HT-29 (cell line): ENCODE measurements at places on chromosomes 3 and 15. TPM values are rescaled to one million over a fixed set of nuclear protein-coding genes. Genes with fewer than 3 reads are reported as not detected.

The FRMD5 gene
- total RNA-seq: 4.3 and 5.8 TPM in 2 replicates

The RARB gene
- total RNA-seq: not detected in 2 replicates

The IQCF5 gene
- total RNA-seq: not detected in 2 replicates

The BOC gene
- total RNA-seq: not detected in 2 replicates

The FOXB1 gene
- total RNA-seq: 0.05 TPM in 1 of 2 replicates, not detected in the other

The KLF15 gene
- total RNA-seq: 8.2 and 12.8 TPM in 2 replicates

The RNU5B-1 gene
- total RNA-seq: not detected in 2 replicates

The SLC49A4 gene
- total RNA-seq: 9.9 and 13.8 TPM in 2 replicates

The AGBL1 gene
- total RNA-seq: not detected in 2 replicates

The PP2D1 gene
- total RNA-seq: not detected in 2 replicates

The FAM227B gene
- total RNA-seq: 0.18 TPM in 1 of 2 replicates, not detected in the other

The CFAP100 gene
- total RNA-seq: 0.64 and 2.3 TPM in 2 replicates

The MINAR1 gene
- 0.25 and 0.42 TPM in 2 replicates for total RNA-seq

The KBTBD13 gene
- total RNA-seq: not detected in 2 replicates

The CAND2 gene
- total RNA-seq: not detected in 2 replicates

The SMAD6 gene
- total RNA-seq: 101 and 123 TPM in 2 replicates

The EIF2B5 gene
- total RNA-seq: 36.2 and 44.8 TPM in 2 replicates

The SLCO2A1 gene
- total RNA-seq: not detected in 2 replicates

The ADGRG7 gene
- total RNA-seq: 0.08 and 0.13 TPM in 2 replicates

The ATP8B4 gene
- total RNA-seq: 0.66 and 0.68 TPM in 2 replicates

The SPINK8 gene
- total RNA-seq: not detected in 2 replicates

The CHRD gene
- total RNA-seq: 3.4 and 5.2 TPM in 2 replicates

The SV2B gene
- total RNA-seq: not detected in 2 replicates

The RAD51 gene
- 15.7 and 16.1 TPM in 2 replicates for total RNA-seq

The P2RY1 gene
- 1.0 and 1.1 TPM in 2 replicates for total RNA-seq

The ANKUB1 gene
- total RNA-seq: not detected in 2 replicates

The CCR3 gene
- not detected in 2 replicates for total RNA-seq

The ATP2B2 gene
- not detected in 2 replicates for total RNA-seq

The ARGFX gene
- not detected in 2 replicates for total RNA-seq

The SAMMSON gene
- not detected in 2 replicates for total RNA-seq

The P4HTM gene
- 61.2 and 67.7 TPM in 2 replicates for total RNA-seq

The GATM gene
- total RNA-seq: 0.53 and 0.76 TPM in 2 replicates

The MST1R gene
- total RNA-seq: 60.3 and 64.4 TPM in 2 replicates

The GPR62 gene
- total RNA-seq: not detected in 2 replicates

The TMOD3 gene
- total RNA-seq: 19.9 and 20.5 TPM in 2 replicates

The WDR93 gene
- 0.08 and 0.61 TPM in 2 replicates for total RNA-seq

The GREM1 gene
- not detected in 2 replicates for total RNA-seq

The PAK6 gene
- total RNA-seq: 6.4 and 17.7 TPM in 2 replicates

The CDHR4 gene
- 0.15 and 0.34 TPM in 2 replicates for total RNA-seq

The PCOLCE2 gene
- 4.9 and 6.2 TPM in 2 replicates for total RNA-seq

The NSMCE3 gene
- 8.3 and 8.5 TPM in 2 replicates for total RNA-seq

The DNAH12 gene
- total RNA-seq: 0.05 TPM in 1 of 2 replicates, not detected in the other

The RPL15 gene
- 1,130 and 1,186 TPM in 2 replicates for total RNA-seq

The EFCAB12 gene
- total RNA-seq: under 0.01 and 0.08 TPM in 2 replicates

The ATOSA gene
- total RNA-seq: 5.3 and 6.8 TPM in 2 replicates

The TCAIM gene
- total RNA-seq: 8.2 and 13.7 TPM in 2 replicates

The FYCO1 gene
- total RNA-seq: 8.5 and 9.7 TPM in 2 replicates

The CASR gene
- total RNA-seq: not detected in 2 replicates

The RTP1 gene
- total RNA-seq: not detected in 2 replicates

The LYSMD2 gene
- 12.0 and 13.2 TPM in 2 replicates for total RNA-seq

The ZPLD1 gene
- total RNA-seq: not detected in 2 replicates

The XCR1 gene
- total RNA-seq: not detected in 2 replicates

The AP2M1 gene
- 280 and 309 TPM in 2 replicates for total RNA-seq

The GPR171 gene
- not detected in 2 replicates for total RNA-seq

The NR1D2 gene
- total RNA-seq: 10.9 and 12.9 TPM in 2 replicates

The ZDHHC23 gene
- total RNA-seq: 11.5 and 12.6 TPM in 2 replicates

The TGM5 gene
- total RNA-seq: not detected in 2 replicates

The TNFSF10 gene
- total RNA-seq: 14.8 and 14.9 TPM in 2 replicates

The OXSR1 gene
- total RNA-seq: 11.8 and 12.9 TPM in 2 replicates

The IL1RAP gene
- 3.5 and 6.0 TPM in 2 replicates for total RNA-seq
